ENCODE measurements at places on chromosomes 2 and 18.
A peak's percentile ranks its signal among the peaks of the same experiment; 100 is the strongest.

DNA sequence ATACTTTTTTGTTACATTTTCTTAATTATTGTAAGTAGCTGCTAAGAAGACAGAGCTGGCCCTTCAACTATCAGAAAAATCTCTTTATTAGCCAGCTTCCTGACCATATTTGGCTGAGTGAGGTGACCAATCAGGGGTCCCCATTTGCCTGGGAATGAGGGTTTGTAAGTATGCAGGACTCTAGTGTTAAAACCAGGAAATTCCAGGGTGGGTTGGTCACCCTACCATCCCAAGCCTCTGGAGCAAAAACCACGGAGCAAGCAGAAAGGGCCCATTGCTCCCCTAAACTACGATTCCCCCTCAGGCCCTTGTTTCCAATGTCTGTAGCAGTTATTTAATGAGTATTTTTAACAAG, 165.6 kb upstream of the NCKAP5 start:
- no peak for DNase-seq

- DNase-seq, result peak; percentile 32
Measured at GRCh38 chr2:118089139-118089800, 999 bp downstream of the INSIG2 start.

DNA sequence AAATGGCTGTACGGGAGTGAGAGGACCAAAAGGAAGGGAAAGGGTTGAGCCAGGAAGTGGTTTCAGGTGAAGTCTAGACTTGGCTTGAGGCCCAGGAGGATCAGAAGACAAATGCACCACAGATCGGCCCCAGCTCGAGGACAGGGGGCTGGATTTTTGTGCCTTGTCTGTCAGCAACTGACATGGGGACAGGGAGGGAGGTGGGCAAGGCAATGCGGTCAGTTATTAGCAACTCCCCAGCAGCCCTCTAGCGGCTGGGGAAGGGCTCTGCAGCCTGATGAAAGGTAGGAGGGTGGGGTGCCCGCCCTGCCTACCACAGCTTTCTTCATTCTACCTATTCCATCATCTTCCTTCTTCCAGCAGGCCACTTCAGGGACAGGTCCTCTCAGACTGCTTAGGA, 50.0 kb downstream of the CPO start:
- DNase-seq, result peak; percentile 58

- DNase-seq, result peak; percentile 35
Measured at GRCh38 chr2:174603280-174603679, 5.7 kb upstream of the WIPF1 start.

DNA sequence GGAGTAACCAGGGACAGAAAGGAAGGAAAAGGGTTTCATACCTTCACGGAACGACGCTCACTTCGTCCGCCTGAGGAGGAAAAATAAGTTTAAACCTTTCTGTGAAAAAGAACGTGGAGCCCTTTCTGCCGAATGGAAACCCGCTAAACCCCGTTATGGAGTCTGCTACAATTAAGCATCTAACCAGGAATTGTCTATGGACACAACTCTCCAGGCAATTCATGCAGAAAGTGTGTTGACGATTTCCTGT, 528 bp upstream of the PPP4R3B start:
- no peak for DNase-seq

- no peak for DNase-seq
Measured at GRCh38 chr2:128533101-128533500, 214.4 kb upstream of the HS6ST1 start.

DNA sequence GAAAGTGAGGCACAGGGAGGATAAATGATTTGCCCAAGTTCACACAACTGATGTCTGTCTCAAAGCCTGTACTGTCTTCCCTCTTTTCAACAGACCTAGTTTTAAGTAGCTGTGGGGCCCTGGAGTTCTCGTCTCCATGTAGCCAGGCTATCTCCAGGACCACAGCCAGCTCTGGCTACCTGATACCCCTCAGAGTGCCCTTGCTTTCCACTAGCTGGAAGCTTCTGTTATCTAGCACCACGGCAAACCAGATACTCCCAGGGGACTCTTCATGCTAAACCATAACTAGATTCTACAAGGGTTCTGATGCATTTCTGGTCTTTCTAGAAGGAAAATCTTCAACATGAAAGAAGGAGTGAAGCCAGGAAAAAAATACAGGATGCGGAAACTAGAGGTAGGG, 137.3 kb downstream of the GALNT14 start:
- no peak for DNase-seq

GRCh38 chr18:45119876-45120275, 439.2 kb downstream of the SETBP1 start:
- DNase-seq, result no peak

- DNase-seq, result no peak
Measured at GRCh38 chr2:177397481-177398289, 5.1 kb downstream of the AGPS start.

GRCh38 chr18:37980556-37980955, 415.0 kb upstream of the CELF4 start:
- DNase-seq, result no peak

- no peak for DNase-seq
Measured at GRCh38 chr2:236986524-236987330, 99.0 kb upstream of the COPS8 start.

GRCh38 chr2:217248312-217248935, 388.6 kb upstream of the TNP1 start:
- DNase-seq, result peak; percentile 58

- DNase-seq, result no peak
Measured at GRCh38 chr2:189328848-189329245, 112.4 kb upstream of the WDR75 start.

DNA sequence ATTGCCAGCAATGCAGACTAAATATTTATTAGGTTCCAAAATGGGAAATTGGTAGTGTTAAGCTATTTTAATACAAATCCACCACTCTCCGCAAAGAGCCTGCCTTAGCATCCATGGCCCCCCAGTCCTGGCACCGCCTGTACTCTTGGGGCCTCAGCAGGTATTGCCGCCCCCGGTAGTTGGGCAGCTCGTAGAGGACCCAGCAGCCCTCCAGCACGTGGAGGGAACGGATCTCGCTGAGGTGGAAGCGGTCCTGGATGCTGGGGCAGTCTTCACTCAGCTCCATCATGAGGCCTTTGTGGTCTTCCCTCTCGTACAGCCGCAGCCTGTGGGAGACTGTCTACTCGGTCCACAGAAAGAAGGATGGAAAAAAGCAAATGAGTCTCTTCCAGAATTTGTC, 1.5 kb downstream of the CRYGC start:
- no peak for DNase-seq

GRCh38 chr2:50514901-50515300, 517.0 kb downstream of the NRXN1 start:
- no peak for DNase-seq

DNA sequence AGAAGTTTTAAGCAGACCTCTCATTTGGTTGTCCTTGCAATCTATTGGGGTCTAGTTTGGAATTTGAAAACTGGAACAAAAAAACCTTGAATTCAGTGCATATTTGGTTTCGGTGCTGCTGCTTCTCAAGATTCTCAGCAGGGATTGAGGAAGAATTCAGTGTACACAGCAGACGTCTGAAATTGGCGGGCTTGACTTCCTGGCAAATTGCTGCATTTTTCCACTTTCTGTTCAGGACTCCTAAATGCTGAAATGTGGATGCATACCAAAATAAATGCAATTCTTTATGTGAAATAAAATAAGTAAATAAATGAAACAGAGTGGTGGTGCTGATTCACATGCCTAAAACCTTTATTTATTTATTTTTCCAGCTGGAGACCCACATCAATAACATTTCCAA, 332.4 kb upstream of the KYNU start:
- no peak for DNase-seq

GRCh38 chr2:99662761-99663341, 173.0 kb upstream of the REV1 start:
- no peak for DNase-seq

DNA sequence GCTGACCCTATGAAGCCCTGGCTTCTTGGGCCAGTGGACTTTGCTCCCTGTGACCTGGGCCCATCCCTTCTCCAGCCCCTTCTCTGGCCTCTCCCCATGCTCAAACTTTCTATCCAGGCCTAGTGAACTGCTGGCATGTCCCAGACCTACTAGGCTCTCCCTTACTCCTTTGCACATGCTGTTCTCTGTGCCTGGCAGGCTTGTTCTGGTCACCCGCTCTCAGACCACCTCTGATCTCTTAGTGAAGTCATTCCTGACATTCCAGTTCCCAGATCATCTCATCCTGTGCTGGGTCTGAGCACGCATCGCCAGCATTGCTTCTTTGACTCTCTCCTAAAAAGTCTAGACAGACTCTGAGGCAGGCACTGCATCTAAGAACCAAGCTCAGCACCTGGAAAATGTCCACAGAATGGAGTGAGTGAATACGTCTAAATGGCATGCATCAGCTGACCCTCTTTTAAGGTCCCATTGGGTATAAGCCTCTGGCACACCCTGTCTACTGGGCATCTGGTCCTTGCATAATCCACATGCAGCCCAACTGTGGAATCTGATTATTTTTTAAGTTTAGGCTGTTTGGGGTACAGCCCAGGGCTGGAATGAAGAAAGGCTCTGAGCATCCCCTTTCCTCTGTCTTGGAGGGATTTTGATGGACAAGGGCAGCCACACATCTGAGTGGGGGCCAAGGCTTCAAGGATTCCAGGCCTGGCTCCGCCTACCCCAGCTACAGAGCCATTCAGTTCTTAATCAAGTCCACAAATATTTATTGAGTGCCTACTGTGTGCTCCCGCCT, 130.6 kb upstream of the HAAO start:
- no peak for DNase-seq

DNA sequence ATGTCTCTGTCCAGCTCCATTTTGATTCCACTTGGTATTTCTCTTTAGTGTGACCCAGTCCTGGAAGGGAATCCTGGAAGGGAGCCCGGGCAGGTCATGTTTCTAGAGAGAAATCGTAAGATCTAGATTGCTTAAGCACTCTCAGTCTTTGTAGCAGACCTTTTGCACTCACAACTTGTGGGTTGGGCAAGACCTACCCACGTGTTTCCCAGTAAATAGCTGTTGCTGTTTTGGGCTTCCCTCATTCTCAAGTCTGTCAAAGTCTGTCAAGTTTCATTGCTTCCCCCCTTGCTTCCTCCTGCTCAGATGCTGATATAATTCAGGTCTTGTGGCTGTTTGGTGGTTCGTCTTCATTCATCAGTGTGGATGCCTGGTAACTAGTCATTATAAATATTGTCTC, 17.4 kb upstream of the NEMP2 start:
- peak; percentile 25 for DNase-seq

- no peak for DNase-seq
Measured at GRCh38 chr2:189818249-189819038, 34.2 kb downstream of the PMS1 start.

GRCh38 chr2:68907920-68908253, 36.7 kb upstream of the BMP10 start:
- no peak for DNase-seq

GRCh38 chr2:24978661-24979060, 6.9 kb upstream of the DNAJC27 start:
- DNase-seq, result no peak

DNA sequence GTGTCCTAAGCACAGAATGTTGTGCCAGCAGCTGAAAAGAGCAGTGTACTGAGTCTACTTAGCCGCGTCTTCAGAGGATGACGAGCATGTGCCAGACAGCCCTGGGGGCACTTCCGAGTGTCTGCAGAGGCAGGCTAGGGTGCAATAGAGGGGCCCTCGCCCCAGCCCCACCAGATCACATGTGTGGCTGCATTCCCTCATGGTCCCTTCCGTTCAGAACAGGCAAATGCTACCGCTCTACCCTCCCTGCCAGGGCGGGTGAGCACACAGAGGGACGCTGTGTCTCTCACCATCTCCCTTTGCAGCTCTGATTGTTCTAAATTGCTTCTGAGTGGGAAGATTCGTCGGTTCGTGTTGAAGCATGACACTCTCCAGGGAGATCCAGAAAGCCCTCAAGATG, 212.2 kb upstream of the RAB12 start:
- DNase-seq, result no peak

- no peak for DNase-seq
Measured at GRCh38 chr2:66275984-66276383, 158.9 kb upstream of the MEIS1 start.

- no peak for DNase-seq
Measured at GRCh38 chr2:210528716-210529115, 27.7 kb upstream of the CPS1 start.

DNA sequence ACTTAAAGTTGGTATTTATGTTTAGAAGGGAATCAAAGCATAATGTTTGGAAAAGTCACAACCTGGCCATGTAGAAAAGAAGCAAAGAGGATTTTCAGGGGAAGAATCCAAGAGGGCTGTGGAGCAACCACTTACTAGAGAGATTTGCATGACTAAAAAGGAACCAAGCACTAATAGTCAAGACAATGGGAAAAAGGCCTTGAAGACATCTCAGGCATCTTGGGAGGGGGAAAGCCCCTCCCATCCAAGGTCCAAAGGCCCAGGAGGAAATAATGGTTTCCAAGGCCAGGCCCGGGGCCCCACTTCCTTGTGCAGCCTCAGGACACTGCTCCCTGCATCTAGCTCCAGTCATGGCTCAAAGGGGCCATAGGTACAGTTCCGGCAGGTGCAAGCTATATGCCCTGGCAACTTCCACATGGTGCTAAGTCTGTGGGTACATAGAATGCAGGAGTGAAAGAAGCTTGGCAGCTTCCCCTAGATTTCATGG, 128.1 kb downstream of the EIPR1 start:
- DNase-seq, result no peak

GRCh38 chr2:101040761-101041160, 38.7 kb downstream of the RPL31 start:
- no peak for DNase-seq

DNA sequence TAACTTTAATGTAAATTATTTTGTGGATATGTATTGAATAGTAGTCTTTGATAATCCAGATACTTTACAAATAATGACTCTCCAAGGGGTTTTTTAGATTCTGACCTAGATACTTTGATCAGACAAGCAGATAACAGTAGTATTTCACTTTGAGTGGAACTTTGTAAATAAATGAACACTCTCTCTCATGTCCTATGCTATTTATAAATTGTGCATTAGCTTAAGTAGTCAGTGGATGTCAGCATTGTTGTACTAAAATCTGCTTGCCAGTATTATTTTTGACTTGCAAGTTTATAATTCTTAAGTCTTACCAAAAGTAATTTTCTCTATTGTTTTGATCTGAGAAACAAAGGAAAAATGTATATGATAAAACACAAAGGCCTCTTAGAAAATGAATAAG, 1113.1 kb upstream of the NRXN1 start:
- no peak for DNase-seq

- DNase-seq, result no peak
Measured at GRCh38 chr2:141899740-141900139, 231.1 kb downstream of the LRP1B start.

GRCh38 chr2:98476192-98476868, 31.7 kb downstream of the INPP4A start:
- peak; percentile 55 for DNase-seq

Data from GM10248 (cell line).